Mesenteric fat pad (tissue), 1 donor: ENCODE measurements at places on chromosomes 3 and 15. TPM values are rescaled to one million over a fixed set of nuclear protein-coding genes. Genes with fewer than 3 reads are reported as not detected.

TSC22D2 gene
- total RNA-seq = 41.5 TPM

MUC4 gene
- not detected for total RNA-seq

ARGFX gene
- total RNA-seq = not detected

EEF1AKMT4 gene
- total RNA-seq = 4.0 TPM

CPNE9 gene
- total RNA-seq = not detected

TMEM158 gene
- total RNA-seq = 5.7 TPM

DNAJA4 gene
- 21.4 TPM for total RNA-seq

CHRNB4 gene
- not detected for total RNA-seq

FRMD5 gene
- 0.13 TPM for total RNA-seq

CTXND1 gene
- total RNA-seq = not detected
